Left lung (tissue), 14 donors: ENCODE measurements at places on chromosomes 1 and 21. TPM values are rescaled to one million over a fixed set of nuclear protein-coding genes. Genes with fewer than 3 reads are reported as not detected.

A3GALT2 gene
- total RNA-seq, result not detected

LSS gene
- total RNA-seq, result 184 TPM

SLC41A1 gene
- 29.4 TPM for total RNA-seq

DNA sequence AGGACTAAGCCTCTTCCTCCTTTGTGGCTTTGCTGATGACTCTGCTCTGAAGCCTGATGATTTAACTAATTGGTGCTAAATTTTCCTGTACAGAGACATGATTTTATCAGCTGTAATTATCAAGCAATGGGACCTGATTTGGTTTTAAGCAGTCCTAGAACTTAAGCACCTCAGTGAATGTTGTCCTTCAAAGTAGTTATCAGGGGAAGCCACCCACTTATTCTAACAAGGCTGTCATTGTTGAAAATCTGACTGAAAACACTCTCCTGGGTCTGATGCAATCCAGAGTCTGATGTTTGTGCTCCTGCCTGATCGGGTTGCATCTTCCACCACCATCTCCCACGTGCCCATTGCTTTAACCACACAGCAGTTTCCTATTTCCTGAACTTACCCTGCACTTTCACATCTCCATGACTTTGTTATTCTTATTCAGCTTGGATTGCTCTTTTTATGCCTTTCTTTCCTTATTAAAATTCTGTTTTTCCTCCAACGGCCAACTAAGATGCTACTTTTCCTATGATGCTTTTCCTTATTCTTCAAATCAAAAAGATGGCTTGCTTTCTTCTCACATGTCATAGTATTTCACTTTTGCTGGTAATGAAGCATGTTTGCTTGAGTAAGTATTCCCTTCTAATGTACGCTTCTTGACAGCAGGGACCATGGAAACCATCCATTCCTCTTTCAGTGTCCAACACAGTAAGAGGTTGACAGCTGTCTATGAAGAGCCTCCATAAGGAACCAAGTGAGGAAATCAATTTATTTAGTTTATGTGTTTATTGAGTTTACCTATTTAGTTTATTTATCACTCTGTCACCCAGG, 55.0 kb downstream of the S1PR1 start:
- H3K36me3 ChIP-seq, result no peaks in the 10 kb centered on the region
- DNase-seq, result no peak
- H3K27me3 ChIP-seq, result no peaks in the 10 kb centered on the region
- peak overlapping the region; percentile 51 for H3K27ac ChIP-seq

GRCh38 chr1:32241001-32241763, 5.8 kb upstream of the FAM167B start:
- H3K4me1 ChIP-seq, result peaks cover 32% of the 10 kb centered on the region
- DNase-seq, result peak; percentile 73
- H3K27me3 ChIP-seq, result no peaks in the 10 kb centered on the region
- H3K36me3 ChIP-seq, result no peaks in the 10 kb centered on the region
- peak overlapping the region; percentile 67 for H3K4me3 ChIP-seq

DNA sequence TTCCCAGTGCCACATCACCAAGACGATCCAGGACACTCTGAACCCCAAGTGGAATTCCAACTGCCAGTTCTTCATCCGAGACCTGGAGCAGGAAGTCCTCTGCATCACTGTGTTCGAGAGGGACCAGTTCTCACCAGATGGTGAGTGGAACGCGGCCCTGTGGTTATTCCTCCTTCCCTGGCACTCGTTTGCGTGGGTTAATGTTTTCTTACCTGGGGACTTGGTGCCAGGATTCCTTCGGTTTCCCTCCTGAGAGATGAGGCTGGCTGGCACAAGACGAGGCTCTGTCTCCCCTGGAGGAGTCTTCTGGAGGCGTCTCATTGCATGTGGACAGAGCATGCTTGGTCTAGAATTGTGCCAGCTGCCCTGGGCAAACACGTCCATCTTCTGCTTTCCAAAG, 29.3 kb downstream of the ATP5PO start:
- no peak for DNase-seq
- H3K36me3 ChIP-seq, result no peaks in the 10 kb centered on the region
- no peak overlapping the region for H3K27ac ChIP-seq
- no peaks in the 10 kb centered on the region for H3K4me1 ChIP-seq

DNA sequence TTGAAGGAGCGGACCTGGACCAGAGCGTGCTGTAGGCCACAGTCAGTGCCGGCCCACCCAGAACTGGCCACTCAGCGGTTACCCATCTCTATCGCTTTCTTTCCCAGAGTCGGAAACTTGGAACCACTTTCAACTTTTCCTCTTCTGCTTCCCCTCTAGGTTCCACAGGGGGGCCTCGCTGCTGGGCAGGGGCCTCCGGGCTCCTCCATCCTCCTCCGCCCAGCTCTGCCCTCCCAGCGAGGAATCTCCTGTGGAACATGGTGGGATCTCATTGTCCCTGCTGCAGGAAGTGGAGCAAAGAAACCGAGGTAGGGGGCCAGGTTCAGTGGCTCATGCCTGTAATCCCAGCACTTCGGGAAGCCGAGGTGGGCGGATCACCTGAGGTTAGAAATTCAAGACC, 139.2 kb downstream of the ETS2 start:
- H3K27me3 ChIP-seq, result no peaks in the 10 kb centered on the region
- H3K4me1 ChIP-seq, result no peaks in the 10 kb centered on the region
- H3K36me3 ChIP-seq, result no peaks in the 10 kb centered on the region
- DNase-seq, result no peak
- no peak overlapping the region for H3K27ac ChIP-seq

GRCh38 chr1:2205191-2205952, 10.8 kb upstream of the FAAP20 start:
- no peaks in the 10 kb centered on the region for H3K36me3 ChIP-seq
- peaks cover 59% of the 10 kb centered on the region for H3K4me1 ChIP-seq
- H3K27me3 ChIP-seq, result no peaks in the 10 kb centered on the region
- H3K27ac ChIP-seq, result peak overlapping the region; percentile 83

- H3K4me1 ChIP-seq, result no peaks in the 10 kb centered on the region
- H3K27ac ChIP-seq, result no peak overlapping the region
- H3K4me3 ChIP-seq, result no peak overlapping the region
- DNase-seq, result no peak
- no peaks in the 10 kb centered on the region for H3K36me3 ChIP-seq
Measured at GRCh38 chr1:107514841-107515240, 374.0 kb downstream of the NTNG1 start.

GRCh38 chr21:36235058-36235582, 78.5 kb downstream of the DOP1B start:
- H3K27me3 ChIP-seq, result no peaks in the 10 kb centered on the region
- no peaks in the 10 kb centered on the region for H3K4me1 ChIP-seq
- H3K4me3 ChIP-seq, result no peak overlapping the region
- no peak overlapping the region for H3K27ac ChIP-seq

GRCh38 chr1:32988665-32989064, 24.1 kb upstream of the RNF19B start:
- H3K27ac ChIP-seq, result peak overlapping the region; percentile 85
- DNase-seq, result peak; percentile 66
- H3K4me3 ChIP-seq, result no peak overlapping the region
- no peaks in the 10 kb centered on the region for H3K27me3 ChIP-seq

DNA sequence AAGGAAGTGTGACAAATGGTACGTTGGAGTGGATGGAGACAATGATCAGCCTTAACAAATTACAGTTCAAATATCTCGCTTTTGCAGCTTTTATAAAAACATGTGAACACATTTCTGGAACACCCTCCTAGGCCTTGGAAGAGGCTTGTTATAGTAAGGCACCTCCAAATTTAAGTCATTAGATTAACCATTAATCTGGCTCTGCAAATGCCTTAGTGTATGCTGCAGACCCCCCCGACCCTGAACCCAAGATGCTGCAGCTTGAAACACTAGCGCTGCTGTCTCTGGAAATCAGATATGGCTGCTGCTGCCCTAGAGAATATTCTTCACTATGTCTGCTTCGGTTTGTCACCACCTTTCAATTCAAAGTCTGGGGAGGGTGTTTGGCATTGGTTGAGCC, 196.4 kb downstream of the MIS18A start:
- no peak overlapping the region for H3K4me3 ChIP-seq
- no peaks in the 10 kb centered on the region for H3K36me3 ChIP-seq
- H3K4me1 ChIP-seq, result no peaks in the 10 kb centered on the region

DNA sequence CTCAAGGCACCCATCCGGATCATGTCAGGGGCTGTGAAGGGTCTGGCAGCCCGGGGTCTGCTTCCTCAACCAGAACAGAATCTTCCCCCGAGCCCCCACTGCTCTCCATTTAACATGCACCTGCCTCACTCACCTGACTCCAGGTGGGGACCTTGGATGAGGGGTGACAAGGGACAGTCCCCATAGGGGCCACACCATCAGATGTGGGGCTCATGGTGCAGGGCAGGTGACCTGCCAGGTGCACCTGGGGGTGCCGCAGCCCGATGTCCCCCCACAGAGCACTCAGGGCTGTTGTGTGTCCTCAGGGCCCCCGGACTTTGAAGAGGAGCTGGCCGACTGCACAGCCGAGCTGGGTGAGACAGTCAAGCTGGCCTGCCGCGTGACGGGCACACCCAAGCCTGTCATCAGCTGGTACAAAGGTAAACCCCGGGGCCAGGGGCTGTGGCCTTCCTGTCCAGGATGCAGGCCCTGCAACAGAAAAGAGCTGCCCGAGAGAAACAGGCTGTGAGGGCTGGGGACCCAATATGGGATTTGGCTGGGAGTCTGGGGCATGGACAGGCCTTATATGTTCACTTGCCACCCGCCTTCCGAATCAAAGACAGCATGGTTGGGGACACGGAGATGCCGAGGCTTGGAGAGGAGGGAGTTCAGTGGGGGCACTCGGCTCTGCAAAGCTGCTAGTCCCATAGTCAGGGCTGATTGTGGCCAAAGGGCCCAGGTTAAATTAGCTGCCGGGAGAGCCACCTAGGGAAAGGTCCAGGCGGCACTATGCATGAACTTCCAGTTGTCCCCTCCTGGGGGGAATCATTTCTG, 64.6 kb downstream of the TRIM11 start:
- no peak for DNase-seq
- H3K36me3 ChIP-seq, result no peaks in the 10 kb centered on the region
- no peak overlapping the region for H3K4me3 ChIP-seq
- no peaks in the 10 kb centered on the region for H3K27me3 ChIP-seq
- no peak overlapping the region for H3K27ac ChIP-seq
